Stimulated activated CD8-positive, alpha-beta memory T cell treated with anti-CD3 and anti-CD28 coated beads, Interleukin-7, amount 100 ng/mL, for 1 hour (primary cell): ENCODE measurements at places on chromosomes 5 and 9.

GRCh38 chr5:27473307-27474046 lies 435.1 kb upstream of the CDH9 start:
- DNase-seq: no peak

GRCh38 chr5:59569158-59569557 lies 324.4 kb downstream of the PDE4D start:
- DNase-seq: no peak

GRCh38 chr5:149002053-149002452 lies 60.8 kb downstream of the SH3TC2 start:
- DNase-seq: no peak

- DNase-seq: no peak
Observed at GRCh38 chr5:33688066-33688465, 203.7 kb downstream of the ADAMTS12 start.

DNA sequence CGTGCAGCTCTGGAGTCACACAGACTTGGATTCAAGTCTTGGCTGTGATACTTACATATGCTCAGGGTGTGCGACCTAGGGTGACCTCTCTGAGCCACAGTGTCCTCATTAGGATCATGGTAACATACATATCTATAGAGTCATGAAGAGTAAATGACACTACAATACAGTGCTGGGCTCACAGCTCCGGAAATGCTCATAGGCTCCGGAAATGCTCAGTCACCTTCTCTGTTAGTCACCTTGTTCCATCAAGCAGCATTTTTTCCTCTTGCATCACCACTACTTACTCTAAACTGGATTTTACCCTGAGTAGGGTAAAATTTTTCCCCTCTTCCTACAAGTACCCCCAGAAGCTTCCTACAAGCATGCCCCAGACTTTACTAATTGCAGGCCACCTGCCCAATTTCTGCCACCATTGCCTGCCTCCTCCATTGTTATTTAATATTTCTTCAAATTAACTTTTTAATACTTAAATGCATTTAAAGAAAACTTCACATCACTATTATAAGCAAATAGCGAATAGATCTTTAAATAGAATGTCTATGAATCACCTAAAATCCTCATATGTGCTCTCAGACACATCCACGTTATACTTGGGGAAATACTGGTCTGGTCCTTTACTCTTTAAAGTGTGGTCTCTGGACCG lies 147.6 kb upstream of the SPRY4 start:
- DNase-seq: no peak

DNA sequence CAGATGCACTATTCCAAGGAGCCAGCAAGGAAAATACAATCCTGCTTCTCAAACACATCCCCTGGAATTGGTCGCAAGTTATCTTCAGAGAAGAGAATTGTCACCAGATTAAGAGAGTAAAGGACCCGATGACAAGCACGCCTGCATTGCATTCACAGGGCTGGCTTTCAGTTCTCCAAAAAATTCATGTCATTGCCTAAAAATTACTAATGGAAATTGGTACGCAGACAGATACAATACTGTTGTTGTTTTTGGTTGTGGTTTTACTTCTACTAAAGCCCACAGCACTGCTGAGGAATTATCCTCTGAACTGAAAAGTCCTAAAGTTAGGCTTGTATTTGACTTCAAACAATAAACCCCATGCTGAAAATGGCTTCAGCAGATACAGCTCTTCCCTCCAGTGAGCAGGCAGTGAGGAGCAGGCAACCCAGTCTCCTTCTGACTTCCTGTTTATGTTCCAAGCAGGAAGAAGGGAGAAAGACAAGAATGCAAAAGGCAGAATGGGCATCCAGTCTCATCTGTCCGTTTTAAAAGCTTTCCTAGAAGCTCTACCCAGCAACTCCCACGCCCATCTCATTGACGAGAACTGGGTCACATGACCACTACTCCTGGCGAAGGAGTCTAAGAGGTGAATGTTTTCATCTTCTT lies 80.6 kb upstream of the ZNF366 start:
- no peak for DNase-seq

DNA sequence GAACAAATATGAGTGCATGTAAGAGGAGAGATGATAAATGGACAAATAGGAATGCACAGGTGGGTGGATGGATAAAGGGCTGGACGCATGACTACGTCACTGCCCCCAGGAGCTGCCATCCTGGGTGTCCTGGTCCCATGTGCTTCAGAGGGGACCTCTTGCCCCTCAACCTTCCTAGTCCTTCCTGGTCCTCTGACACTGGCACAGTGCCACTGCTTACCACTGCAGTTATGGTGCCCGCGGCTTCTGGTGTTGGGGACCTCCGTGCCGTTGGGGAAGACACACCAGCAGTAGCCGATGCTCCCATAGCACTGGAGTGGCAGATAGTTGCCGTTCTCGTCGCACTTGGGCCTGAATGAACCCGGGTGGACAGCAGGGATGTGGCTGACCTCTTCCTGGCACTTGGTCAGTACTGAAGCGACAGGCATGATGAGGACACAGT lies 9.8 kb downstream of the CD74 start:
- no peak for DNase-seq

GRCh38 chr5:1366514-1366913 lies 21.6 kb upstream of the CLPTM1L start:
- DNase-seq: no peak

DNA sequence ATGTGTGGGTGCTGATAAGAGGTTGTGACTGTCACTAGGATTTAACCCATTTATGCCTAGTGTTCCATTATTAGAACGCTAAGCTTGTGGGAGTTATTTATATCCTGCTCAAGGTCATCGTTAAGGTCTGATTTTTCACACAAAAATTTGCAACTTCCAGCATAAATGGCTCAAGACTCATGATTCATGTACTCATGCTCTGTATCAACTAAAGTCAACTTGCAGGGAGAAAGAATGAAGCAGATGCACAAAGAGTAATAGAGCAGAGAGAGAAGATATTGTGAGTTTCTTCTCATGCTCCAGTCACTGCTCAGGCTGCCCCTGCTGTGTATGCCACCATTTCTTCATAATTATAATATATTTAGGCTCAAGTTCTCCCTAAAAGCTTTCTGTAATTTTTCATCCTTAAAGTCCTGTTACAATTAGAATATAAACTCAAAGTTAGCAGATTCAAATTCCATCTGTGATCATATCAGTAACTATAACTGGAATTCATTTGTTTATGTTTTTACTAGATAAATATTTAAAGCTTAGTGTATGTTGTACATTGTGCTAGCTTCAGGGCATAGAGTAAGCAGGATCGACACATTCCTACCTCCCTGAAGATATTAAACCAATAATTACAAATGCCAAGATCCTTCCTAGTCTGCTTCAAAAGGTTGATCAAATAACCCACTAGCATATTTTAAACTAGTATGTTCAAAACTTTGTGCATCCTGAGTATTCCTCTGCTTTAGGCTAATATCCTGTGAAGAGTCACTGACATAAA lies 136.7 kb downstream of the NUDT12 start:
- DNase-seq: no peak

GRCh38 chr5:141617682-141618029 lies 1.1 kb downstream of the DIAPH1 start:
- no peak for DNase-seq

- DNase-seq: no peak
Observed at GRCh38 chr9:20289423-20290010, 332.8 kb downstream of the MLLT3 start.

GRCh38 chr9:130117816-130118632 lies 54.2 kb upstream of the NCS1 start:
- DNase-seq: no peak

- no peak for DNase-seq
Observed at GRCh38 chr5:180810959-180811622, 8.5 kb upstream of the MGAT1 start.

GRCh38 chr5:21237461-21237860 lies 1249.5 kb upstream of the CDH18 start:
- DNase-seq: no peak

- no peak for DNase-seq
Observed at GRCh38 chr5:124544366-124545055, 201.9 kb downstream of the ZNF608 start.
